NCI-H748 treated with DMSO at 0.1 percent for 48 hours (cell line): ENCODE measurements at places on chromosomes 12 and 14.

GRCh38 chr12:95545731-95546490 is 5.4 kb downstream of the USP44 start:
- DNase-seq, result peak; percentile 97

DNA sequence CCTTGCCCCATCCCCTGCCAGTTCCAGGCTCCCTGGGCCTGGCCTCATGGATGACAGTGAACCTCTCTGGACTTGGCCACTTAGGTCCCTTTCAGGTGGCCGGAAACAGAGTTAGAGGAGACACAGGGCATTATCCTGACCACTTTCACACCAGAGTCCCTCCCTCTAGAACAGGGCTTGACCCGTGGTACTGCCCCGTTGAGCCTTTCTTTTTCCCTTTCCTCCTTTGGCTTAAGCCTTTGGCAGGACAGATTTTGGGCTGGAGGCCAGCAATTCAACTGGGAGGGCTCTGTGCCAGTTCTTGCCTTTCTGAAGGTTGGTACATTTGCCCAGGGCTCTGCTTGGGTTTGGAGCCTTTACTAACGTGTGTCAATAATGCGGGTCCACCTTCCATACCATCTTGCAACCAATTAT is 22.8 kb downstream of the TPCN1 start:
- DNase-seq, result no peak

DNA sequence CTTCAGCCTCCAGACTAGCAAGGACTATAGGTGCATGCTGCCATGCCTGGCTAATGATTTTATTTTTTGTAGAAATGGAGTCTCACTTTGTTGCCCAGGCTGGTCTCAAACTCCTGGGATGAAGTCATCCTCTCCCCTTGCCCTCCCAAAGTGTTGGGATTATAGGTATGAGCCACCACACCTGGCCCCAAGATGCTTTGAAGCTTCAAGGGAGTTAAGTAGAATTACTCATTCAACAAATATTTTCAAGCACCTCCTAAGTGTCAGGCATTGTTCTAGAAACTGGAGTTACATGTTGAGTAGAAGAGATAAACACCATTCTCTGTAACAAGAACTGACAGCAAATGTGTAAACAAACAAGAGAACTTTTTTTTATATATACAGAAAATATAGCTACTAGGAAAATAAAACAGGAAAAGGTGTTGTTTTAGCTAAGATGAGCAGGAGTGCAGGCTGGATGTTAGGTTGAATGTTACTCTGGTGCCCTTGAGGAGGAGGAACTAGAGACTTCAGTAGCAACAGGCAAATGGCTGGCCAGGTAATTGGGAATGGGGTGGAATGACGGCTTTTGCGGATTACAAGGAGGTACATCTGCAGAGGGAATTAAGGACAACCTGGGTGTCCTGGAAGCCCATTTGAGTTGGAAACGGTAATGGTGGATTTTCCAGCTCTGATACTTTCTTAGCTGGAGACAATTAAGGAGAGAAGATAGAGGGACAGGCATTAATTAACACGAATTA is 32.0 kb upstream of the CFAP54 start:
- DNase-seq, result no peak

GRCh38 chr14:58414845-58415244 is 12.5 kb downstream of the TIMM9 start:
- no peak for DNase-seq

- DNase-seq, result no peak
Observed at GRCh38 chr12:13205809-13206559, 9.5 kb downstream of the EMP1 start.

GRCh38 chr14:50599700-50600444 is 39.9 kb downstream of the ATL1 start:
- no peak for DNase-seq

- DNase-seq, result no peak
Observed at GRCh38 chr12:17371491-17372215, 718.3 kb downstream of the RERGL start.

DNA sequence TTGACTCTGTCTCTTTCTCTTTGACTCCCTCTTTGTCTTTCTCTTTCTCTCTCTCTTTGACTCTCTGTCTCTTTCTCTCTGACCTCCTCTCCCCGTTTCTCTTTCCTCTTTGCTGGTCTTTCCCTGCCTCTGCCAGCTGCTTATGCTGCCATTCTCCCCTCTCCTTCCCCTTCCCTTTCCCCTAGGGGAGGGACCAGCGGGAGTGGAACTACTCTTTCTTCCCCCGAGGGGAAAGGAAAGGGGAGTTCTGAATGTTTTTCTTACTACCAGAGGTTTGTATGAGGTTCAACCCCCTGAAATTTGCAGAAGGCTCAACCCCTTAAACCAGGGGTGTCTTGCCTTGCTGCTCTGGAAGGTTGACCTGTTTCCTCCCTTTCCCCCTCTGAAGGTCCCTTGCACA is 24.7 kb upstream of the RNASE1 start:
- no peak for DNase-seq

GRCh38 chr14:70278281-70278680 is 81.2 kb downstream of the COX16 start:
- no peak for DNase-seq

- DNase-seq, result peak; percentile 59
Observed at GRCh38 chr12:48995086-48995879, 3.9 kb downstream of the DDN start.

DNA sequence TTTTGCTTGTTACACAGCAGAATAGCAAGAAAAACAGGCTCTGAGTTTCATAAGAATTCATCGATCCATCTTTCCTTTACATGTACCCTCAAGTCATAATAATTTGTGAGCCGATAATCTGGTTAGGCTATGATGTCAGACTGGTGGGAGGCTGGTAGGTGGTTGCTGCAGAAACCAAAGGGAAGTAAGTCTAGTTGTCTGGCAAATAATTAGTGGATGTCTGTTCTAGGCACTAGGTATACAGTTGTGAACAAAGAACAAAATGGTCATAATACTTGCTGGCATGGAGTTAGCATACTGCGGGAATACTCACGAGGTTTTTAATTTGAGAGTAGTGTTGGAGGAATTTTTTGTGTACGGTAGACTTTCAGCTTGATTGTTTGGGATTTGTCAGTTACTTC is 8.8 kb downstream of the SUSD6 start:
- no peak for DNase-seq
